ENCODE measurements at places on chromosomes 12 and 14. TPM values are rescaled to one million over a fixed set of nuclear protein-coding genes. Genes with fewer than 3 reads are reported as not detected.

DNA sequence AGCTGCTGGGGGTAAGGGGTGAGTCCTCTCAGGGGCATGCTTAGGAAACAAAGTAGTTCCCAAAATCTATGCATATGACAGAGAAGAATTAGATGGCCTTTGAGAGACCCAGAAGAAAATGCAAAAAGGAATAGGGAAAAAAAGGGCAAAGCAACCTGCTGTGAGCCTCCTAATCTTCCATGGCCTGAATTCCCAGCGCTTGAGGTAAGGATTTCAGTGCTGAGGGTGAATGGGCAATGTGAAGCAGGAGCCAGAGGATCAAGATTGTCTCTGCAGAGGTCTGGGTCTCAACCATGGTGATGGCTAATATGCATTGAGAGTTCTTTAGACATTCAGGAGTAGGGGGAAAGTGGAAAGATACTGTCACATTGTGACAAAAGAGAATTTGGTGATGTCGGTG lies 31.5 kb downstream of the GPR65 start:
- DNase-seq, result no peak

GRCh38 chr12:93366422-93366821 lies 11.3 kb upstream of the NUDT4 start:
- no peak for DNase-seq

MDGA2 gene
- not detected for total RNA-seq

DNA sequence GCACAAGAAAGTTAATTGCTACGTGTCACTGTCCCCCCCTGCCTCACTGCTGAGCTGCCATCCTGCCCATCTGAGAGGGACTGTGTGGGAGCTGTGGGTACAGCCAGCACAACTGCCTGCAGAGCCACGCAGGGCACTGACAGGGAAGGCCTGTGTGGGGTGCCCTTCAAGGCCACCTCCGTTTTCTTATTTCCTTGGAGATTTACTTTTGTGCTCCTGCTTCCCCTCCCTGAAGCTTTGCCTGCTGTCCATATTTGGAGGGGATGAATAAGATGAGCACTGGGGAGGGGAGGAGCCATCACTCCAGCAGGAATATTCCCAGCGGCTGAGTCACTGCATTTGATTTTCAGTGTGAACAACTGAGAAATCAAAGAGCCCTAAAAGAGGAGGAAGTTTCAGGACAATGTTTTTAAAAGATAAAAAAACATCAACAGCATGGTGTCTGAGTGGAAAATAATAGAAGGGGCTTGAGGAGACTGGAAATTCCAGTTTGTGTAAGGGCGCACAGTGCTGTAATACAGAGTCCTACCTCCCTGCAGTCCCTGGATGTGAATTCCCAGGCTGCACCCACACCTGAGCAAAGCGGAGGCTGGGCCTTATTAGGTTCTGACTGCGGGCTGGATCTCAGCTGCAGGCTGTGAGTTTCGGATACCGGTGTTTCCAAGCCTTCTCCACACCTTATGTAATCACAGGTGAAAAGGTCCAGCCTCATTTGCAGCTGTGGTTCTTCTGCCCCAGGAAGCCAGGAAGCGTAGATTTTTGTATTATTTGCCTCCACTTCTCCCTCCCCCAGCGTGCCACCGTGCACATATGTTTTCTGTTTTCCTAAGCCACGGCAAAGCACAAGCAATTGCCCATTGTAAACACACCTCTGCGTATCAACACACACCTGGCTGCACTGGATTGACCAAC lies 192.6 kb upstream of the BCL2L14 start:
- DNase-seq, result no peak

GARIN6 gene
- not detected for total RNA-seq

PRR13 gene
- 247 TPM for total RNA-seq

DNA sequence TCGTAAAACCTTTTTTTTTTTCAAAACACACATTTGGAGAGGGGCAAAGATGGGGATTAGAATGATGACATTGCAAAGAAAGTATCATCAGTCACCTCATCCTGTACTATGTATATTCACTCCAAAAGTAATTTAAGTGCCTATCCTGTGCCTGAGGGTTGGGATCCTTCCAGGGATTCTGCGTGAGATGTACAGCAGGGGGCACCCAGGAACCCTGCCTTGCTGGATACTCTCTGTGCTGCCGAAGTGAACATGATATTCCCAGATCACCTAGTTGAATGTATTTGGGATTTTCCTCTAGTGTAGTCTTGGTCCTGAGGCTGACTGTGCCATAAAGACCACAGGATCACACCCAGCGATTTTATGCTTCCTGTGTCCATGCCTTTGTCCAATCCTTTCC lies 372.7 kb downstream of the IPO8 start:
- no peak for DNase-seq

DNA sequence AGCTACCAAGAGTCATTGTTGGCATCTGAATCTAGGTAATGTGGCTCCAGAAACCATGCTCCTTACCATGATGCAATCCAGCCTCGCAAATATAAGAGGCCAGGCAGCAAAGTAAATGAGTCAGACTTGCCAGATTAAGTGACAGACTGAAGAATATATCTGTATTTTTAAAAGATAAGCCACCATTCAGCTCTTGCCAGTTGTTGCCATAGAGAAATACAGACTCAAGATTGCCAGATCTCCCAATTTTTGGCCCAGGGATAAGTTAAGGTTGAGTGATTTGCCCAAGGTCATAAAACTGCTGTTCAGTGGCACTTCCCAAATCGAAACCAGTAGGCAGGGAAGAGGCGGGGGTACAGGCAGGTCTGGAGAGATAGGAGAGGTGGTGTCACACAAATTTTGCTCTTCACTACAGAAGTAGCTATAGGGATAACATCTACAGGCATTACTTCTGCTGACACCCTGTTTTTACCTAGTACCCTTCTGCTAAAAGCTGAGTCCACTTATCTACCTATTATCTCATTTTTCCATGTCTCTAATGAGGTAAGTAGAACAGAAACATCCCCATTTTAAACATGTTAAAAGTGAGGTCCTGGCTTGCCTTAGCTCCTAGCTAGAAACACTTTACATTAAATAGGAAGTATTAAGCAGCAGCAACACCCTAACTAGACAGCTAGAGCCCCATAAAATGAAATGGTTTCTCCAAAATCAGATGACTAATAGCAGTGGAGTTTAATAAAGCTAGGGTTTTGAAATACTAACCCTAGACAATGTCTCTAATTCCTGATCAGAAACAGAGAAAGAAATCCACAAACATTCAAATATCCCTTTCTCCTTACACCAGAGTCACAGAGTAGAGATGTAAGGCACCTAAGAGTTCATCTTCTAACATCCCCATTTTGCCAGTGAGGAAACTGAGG lies 19.5 kb downstream of the DCAF5 start:
- peak; percentile 30 for DNase-seq

LTB4R gene
- 10.3 TPM for total RNA-seq

- peak; percentile 8 for DNase-seq
These were observed 75.4 kb downstream of the IFT81 start for GRCh38 chr12:110199339-110200123.

Measured in activated naive CD8-positive, alpha-beta T cell treated with anti-CD3 and anti-CD28 coated beads for 36 hours (primary cell).